Lung (tissue), 17 donors: ENCODE measurements at places on chromosomes 2 and 18.

- no peak for DNase-seq
Observed at GRCh38 chr18:23416298-23416697, 36.8 kb upstream of the RIOK3 start.

DNA sequence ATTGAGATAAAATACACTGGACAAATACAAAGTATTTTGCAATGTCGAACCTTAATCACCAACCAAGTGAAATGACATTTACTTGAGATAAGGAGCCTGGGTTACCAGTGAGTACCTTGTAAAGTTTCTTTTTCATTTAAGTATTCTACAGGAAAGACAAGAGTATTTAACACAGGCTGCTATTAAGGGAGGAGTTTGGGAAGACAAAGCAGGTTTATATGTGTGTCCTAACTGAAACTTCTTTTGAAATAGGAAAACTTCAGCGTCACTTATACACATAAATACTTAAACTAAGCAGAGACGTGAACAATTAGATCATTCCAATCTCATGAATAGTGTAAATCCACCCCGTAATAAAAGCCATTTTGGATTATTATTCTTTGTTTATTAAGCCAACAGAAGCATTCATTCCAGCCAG, 126.7 kb upstream of the CYP26B1 start:
- no peak for DNase-seq

DNA sequence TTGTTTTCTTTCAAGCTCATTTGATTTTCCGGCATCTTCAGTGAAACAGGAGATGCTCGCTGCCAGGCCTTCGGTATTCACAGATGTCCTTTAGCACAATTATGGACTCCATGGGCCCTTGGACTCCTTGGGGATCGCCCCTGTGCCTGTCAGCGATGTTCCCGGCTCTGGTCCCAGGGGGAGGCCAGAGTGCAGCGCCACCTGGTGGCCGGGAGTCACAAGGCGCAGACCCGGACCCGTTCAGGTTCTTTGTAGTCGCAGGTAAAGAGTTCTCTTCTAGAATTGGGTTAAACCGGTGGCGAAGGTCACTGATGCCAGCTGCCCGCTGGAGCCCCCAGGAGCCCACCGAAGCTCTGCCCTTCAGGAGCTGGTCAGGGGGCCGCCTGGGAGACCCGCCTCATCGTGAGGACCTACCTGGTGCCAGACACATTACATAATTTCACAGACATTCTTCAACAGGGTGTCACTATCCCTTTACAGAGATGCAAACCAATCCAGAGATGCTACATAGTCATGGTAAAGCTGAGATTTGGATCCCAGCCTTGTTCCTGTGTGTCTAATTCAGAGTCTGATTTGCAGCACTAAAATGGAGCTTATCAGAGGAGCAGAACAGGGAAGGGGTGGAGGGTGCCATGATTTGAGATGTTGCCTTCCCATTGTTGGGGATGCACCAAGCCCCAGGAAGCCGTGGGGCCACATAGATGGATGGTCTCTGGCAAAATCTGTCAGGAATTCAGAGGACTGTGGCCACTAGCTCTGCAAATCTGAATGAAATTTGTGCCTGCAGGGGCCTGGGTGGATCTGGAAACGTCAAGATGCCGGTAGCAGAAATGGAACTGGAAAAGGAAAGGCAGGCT, 6.0 kb upstream of the INPP5D start:
- peak; percentile 50 for DNase-seq

DNA sequence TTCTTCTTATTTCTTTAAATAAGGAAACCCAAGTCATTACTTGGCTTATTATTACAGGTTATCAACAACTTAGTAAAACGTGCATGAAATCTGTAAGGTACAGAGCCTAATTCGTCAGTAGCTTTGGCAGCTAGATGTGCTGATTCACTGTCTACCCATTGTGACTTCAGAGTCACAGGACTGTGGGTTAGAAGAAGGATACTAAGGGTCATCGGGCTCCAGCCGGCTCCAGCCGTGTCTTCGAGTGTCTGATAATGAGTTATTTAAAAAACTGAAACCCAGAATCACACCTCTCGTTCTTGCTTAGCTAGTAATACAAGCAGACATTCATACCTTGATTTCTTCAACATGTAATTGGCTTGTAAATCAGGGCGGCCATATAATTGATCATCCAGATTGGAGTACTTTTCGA, 170.5 kb downstream of the FMNL2 start:
- DNase-seq = no peak

- no peak for DNase-seq
Observed at GRCh38 chr2:240720686-240721595, 29.3 kb downstream of the AQP12A start.
